ENCODE measurements at places on chromosomes 12 and 14. TPM values are rescaled to one million over a fixed set of nuclear protein-coding genes. Genes with fewer than 3 reads are reported as not detected.

Gene GLIPR1L2
- 1.5 TPM for total RNA-seq

Gene NOC4L
- 7.9 TPM for total RNA-seq

Gene VRTN
- total RNA-seq, result not detected

Gene CD163
- total RNA-seq, result 25.3 TPM

Gene PZP
- 0.13 TPM for total RNA-seq

Gene FGF6
- 4.1 TPM for total RNA-seq

Gene ESRRB
- 6.0 TPM for total RNA-seq

Gene PLD4
- 0.25 TPM for total RNA-seq

Gene MORN3
- not detected for total RNA-seq

Gene KITLG
- 9.1 TPM for total RNA-seq

Gene PTPN6
- 7.6 TPM for total RNA-seq

Gene RNU7-1
- not detected for total RNA-seq

Gene CISTR
- total RNA-seq, result not detected

Gene KDM5A
- total RNA-seq, result 26.1 TPM

Gene RND1
- 0.64 TPM for total RNA-seq

Gene GDF3
- not detected for total RNA-seq

Gene RASSF8
- total RNA-seq, result 42.6 TPM

Gene PIWIL1
- total RNA-seq, result not detected

Gene GRIP1
- total RNA-seq, result 1.7 TPM

Gene C2CD5
- 5.9 TPM for total RNA-seq

Gene TSHR
- not detected for total RNA-seq

Gene AMN
- total RNA-seq, result not detected

Gene SPTB
- total RNA-seq, result 374 TPM

Gene CCDC184
- 0.69 TPM for total RNA-seq

Gene PAPLN
- total RNA-seq, result 0.44 TPM

Gene SERPINA12
- total RNA-seq, result not detected

Gene GPRC5D
- not detected for total RNA-seq

Gene AKAP3
- total RNA-seq, result 1.9 TPM

Gene SLC7A7
- 2.2 TPM for total RNA-seq

Gene CAPZA3
- not detected for total RNA-seq

Gene ACSS3
- 13.6 TPM for total RNA-seq

Gene AKAP6
- 145 TPM for total RNA-seq

Gene B3GNT4
- total RNA-seq, result 0.38 TPM

Gene SLC17A8
- total RNA-seq, result not detected

Gene MIP
- not detected for total RNA-seq

Gene SUPT16H
- total RNA-seq, result 28.4 TPM

Gene TEX52
- total RNA-seq, result not detected

Gene AHNAK2
- total RNA-seq, result 4.1 TPM

Gene NELL2
- 0.34 TPM for total RNA-seq

Gene VPS37B
- total RNA-seq, result 10.4 TPM

All from psoas muscle (tissue), 8 donors.